SW 1271 (cell line): ENCODE measurements at places on chromosomes 1 and 21.

GRCh38 chr1:209810783-209811182 lies 4.8 kb upstream of the IRF6 start:
- DNase-seq = no peak

DNA sequence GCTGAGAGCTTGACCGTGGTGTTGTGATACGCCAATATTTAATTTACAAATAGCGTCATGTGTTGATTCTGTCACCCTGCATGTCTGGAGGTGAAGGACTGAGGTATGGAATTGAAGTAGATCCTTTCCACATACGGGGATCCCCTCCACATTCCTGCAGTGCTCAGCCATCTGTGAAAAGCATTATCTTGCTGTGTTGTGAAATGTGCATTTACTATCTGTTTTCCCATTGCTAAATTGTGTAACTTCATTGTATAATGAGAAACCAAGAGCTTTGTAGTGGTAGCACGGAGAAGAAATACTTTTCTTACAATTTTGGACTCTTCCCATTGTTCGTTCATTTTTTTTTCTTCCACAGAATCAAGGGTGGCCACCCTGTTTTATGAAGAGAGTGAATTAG lies 577.3 kb upstream of the ZP4 start:
- DNase-seq = no peak

GRCh38 chr1:212967801-212968200 lies 17.5 kb downstream of the VASH2 start:
- peak; percentile 17 for DNase-seq

DNA sequence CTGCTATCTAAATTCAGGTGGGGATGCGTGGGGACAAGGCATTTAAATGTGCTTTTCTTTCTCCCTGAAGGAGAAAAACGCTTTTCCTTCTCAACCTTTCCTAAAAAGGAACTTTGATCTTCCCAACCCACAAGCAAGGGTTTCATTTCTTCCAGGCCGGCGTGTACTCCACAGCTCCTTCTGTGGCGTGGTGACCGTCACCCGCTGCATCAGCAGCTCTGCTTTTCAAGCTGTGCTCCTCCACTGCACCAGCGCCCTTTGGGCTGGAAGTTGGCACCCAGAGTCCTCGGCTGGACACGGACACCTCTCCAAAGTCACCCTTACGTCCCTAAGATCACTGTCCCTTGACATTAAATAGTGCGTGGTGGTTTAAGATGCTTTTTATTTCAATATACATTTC lies 54.3 kb downstream of the PEX14 start:
- no peak for DNase-seq

GRCh38 chr1:101592845-101593244 lies 356.0 kb downstream of the S1PR1 start:
- DNase-seq = no peak
